ENCODE measurements at places on chromosomes 12 and 14.

DNA sequence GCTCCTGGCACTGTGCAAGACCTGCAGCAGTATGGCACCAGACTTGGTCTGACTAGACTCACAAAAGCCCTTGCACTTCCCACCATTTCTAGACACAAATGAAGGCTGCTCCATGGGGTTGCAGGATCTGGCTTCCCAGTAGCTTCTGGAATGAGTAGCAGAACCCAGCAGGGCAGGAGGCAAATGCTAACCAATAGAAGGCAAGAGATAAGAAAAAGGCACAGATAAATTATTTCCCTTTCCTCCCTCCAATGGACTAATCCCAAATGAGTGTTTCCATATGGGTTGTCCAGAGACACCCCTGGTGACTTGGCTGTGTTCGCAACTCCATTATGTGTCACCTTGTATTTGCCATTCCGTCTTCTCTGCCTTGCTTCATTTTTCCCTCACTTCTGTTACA lies 49.7 kb downstream of the KIF21A start:
- no peak for DNase-seq

GRCh38 chr12:68539615-68539952 lies 71.1 kb upstream of the RAP1B start:
- no peak for DNase-seq

DNA sequence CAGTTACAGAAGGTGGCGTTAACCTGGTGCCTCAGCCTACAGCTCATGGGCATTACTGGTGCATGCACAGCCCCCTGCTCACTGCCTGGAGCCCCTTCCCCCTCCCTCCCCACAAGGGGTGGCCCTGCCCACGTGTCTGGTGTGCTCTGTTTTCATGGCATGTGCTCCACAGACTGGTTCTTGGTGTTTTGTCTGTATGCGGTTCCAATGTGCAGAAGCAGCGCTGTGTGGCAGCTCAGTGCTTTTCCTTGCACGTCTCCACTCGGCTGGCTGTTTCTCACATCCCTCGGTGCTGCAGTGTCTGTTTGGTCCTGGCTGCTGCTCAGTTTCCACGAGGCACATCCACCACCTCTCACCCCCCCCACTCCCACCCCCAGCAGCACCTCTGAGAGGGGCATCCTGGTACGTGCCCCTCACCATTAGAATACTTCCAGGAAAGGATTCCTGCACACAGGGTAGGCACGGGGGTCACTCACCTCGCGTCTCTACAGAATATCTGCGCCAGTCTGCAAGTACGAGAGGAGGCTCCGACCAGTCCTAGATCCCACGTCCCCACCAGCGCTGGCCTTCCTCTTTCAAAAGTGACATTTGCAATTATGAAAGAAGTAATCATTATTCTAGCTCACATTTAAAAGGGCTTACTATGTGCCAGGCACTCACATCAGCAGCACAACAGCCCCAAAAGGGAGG lies 27.1 kb downstream of the DIO3 start:
- no peak for DNase-seq

- DNase-seq: no peak
These were observed 68.6 kb downstream of the SLC25A47 start for GRCh38 chr14:100391724-100392123.

GRCh38 chr12:124811633-124812032 lies 52.0 kb downstream of the SCARB1 start:
- DNase-seq: no peak

Data from stimulated activated CD8-positive, alpha-beta memory T cell treated with anti-CD3 and anti-CD28 coated beads, Interleukin-4, amount 100 ng/mL, for 24 hours (primary cell).